Effector CD4-positive, alpha-beta T cell (primary cell): ENCODE measurements at places on chromosomes 2 and 18.

GRCh38 chr2:233439191-233439590, 84.9 kb downstream of the DGKD start:
- DNase-seq = no peak

DNA sequence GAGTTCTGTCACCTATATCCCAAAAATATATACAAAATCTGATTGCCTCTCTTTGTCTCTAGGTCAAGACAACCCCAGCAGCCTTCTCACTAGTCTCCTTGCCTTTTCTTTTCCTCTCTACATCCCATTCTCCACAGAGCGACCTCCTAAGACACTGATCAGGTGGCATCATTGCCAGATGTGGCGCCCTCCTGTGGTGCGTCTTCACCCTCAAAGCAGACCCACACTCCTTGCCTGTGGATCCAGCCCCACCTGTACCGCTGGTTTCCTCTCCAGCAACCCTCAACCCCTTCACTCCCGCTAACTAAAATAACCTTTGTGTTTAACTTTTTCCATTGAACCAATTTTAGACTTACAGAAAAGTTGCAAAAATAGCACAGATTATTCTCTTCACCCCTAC, 273.3 kb downstream of the GLI2 start:
- no peak for DNase-seq

- DNase-seq = no peak
These were observed 60.1 kb downstream of the NEDD4L start for GRCh38 chr18:58104096-58104495.

DNA sequence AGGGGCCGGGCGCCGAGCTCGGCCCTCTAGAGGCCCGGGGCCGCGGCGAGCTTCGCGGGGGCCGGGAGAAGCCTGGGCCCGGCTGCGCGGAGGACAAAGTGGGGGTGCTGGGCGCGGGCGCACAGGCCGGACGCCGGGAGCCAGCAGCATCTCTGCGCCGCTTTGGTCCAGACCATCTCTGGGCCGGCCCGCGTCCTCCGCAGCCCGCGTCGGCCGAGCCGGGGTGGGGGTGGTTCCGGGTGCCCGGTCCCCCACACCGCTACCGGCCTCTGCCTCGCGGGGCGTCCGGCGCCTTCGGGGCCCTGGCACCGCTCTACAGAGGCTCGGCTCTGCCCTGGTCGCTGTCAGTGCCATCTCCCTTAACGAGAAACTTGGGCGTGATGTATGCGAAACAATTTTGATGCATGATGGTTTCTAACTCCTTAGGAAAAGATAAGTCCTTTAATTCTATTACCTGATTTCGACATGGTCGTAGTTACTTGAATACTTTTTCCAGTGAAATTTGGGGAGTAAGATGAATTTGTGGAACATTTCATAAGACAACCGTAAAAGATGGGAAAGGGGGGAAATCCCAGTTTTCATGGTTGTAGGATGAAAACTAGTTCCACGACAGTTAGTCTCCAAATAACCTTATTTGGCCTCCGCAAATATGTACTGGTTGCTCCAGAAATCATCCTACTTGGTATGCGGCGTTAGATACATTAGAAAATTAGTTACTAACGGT, 562 bp downstream of the TWSG1 start:
- peak; percentile 11 for DNase-seq

DNA sequence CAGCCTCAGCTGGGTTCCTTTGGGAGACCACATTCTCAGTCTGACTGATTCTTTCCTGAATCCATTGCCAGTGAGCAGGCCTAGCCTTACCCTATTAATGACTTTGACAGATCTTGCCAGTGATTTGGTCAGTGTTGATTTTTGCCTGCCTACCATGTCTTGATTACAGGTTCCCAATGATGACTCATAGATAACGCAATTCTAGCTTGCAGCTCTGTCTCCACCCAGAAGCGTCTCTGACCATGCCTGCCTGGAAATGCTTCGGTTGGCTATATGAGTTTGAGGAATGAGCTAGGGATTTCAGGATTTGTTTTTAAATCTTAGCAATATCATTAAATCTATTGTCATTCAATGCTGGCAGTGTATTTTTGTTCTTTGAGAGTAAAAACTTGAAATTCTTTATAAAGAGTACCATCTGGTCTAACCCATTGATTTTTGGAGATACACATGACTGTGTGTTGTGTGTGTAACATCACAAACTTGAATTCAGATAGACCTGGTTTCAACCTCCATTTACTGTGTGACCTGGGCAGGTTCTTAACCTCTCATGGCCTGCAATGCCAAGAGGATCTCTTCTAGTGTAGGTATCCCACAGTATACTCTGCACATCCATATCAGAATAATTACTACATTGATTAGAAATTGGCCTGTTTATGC, 57.0 kb downstream of the CCDC150 start:
- no peak for DNase-seq

GRCh38 chr2:169160926-169161481, 91.6 kb downstream of the DHRS9 start:
- no peak for DNase-seq

DNA sequence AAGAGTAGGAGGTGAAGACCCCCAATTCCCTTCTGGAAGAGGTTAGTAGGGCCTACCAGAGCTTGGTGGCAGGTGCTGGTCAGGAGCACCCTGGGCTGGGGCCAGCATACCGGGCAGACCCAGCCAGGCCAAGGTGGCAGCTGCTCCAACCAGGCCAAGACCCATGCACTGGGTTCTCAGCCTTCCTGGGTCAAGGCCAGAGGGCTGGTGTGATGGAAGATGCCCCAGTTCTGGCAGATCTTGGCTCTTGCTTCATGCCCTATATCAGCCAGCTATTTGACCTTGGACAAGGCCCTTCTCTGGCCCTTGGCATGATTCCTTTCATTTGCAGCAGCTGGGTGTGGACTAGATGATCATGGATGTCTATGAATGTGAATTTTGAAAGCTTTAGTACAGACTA, 57.7 kb downstream of the PRKCE start:
- no peak for DNase-seq

GRCh38 chr18:37428288-37428974, 137.2 kb downstream of the CELF4 start:
- no peak for DNase-seq

DNA sequence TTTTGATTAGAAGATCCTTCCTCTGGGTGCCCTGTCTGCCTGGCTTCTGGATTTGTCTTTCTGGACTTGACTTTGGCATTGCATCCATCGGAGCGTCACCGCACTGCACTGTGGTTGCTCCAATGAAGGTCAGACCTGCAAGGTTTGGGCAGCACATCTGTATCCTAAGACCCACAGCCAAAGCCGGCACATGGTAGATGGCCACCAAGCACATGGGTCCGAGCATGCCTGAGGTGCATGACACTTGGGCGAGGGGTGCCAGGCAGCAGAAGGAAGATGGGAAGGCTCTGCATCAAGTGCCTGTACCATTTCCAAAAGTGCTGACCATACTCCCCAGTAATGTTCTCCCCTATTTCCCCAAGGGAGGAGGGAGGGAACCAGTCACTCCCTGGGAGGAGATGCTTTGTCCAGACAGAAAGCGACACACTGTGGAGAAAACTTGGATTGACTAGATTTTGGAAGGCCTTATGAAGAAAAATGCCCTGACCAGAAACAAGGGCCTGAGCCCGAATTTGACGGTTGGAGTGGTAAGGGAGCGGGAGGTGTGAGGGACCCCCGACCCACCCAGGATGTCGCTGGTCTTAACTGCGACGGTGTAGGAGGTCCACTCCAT, 149.9 kb downstream of the LOXHD1 start:
- DNase-seq = no peak

DNA sequence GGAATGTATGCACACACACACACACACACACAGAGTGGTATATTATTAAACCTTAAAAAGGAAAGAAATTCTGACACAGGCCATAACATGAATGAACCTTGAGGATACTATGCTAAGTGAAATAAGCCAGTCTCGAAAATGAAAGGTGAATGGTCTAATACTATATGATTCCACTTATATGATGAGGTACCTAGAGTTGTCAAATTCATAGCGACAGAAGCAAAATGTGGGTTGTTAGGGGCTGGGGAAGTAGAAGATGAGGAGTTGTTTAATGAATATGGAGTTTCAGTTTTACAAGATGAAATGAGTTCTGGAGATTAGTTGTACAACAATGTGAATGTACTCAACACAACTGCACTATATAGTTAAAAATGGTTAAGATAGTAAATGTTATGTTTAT, 118.1 kb downstream of the ABCA12 start:
- no peak for DNase-seq

- no peak for DNase-seq
These were observed 211.1 kb downstream of the ALPK2 start for GRCh38 chr18:58417752-58418151.

- DNase-seq = no peak
These were observed 228.4 kb upstream of the SLC39A10 start for GRCh38 chr2:195428673-195429072.

DNA sequence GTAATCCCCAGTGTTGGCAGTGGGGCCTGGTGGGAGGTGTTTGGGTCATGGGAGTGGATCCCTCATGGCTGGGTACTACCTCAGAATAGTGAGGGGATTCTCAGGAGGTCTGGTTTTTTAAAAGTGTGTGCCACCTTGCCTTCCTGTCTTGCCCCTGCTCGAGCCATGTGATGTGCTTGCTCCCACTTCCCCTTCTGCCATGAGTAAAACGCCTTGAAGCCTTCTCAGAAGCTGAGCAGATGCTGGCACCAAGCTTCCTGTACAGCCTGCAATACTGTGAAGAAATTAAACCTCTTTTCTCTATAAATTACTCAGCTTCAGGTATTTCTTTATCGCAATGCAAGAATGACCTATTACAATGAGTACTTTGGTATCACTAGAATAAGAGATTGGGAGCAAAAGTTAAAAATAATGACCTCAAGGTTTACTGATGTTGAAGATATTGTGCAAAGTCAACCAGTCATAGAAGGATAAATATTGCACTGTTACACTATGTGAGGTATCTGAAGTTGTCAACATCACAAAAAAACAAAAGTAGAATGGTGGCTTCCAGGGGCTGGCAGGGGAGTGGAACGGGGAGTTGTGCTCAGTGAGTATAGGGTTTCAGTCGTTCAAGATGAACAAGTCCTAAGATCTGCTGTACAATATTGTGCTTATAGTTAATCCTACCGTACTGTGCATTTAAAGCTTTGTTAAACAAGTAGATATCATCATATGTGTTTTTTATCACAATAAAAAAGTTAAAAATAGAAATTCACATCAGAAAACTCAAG, 938.3 kb upstream of the CNTNAP5 start:
- no peak for DNase-seq

GRCh38 chr2:137747509-137747908, 216.8 kb upstream of the HNMT start:
- no peak for DNase-seq

DNA sequence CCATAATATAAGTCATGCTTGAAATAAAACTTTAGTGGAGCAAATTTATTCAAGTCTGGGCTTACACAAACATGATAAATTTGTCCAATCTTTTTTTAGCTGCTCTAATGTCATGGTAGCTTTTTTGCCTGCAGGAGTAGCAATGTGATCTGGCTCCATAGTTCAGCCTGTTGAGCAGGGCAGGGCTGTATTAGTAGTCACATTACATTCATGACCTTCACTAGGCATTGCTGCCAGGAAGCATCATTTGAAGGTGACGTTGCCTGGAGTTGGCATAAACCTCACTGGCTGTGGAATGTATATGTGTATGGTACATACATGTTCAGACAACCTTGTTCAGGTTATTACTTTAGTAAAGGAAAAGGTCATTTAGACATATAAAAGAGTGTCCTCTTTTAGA, 76.6 kb downstream of the CCDC85A start:
- no peak for DNase-seq

- DNase-seq = no peak
These were observed 13.9 kb downstream of the MAL start for GRCh38 chr2:95039363-95039762.

DNA sequence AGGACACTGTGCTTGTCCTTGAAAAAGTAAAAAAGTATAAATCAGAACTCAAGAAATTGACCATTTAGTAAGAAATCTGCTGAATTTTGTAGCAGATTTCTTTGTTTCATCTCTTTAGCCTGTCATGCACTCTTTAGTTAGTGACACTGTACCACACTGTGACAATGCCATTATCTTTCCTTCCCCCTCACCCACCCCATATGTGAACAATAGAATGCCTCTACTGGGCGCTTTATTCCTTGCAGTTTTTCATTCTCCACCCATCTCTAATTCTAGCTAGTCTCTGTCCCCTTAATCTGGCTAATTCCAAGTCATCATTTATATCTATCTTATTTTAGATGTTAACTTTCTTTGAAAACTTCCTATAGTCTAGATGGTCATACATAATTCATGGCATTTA, 241.0 kb downstream of the LRP1B start:
- DNase-seq = no peak

DNA sequence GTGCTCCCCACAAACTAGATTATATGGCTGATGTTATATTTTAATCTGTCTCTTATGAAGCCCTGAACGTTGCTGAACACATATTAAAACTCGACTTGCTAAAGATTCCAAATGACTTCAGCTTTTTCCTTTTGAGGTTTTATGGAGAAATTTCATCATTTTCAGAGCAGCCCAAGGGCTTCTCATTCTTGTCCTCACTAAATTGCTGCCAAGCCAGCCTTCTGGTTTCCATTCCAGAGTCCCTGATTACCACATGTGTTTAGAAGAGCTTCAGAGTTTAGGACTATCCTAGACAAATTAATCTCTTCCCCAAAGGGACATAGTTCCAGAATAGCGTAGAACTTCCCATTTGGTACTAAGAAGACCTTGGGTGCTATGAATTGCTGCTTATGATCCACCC, 77.8 kb upstream of the CCDC195 start:
- no peak for DNase-seq

GRCh38 chr2:42622943-42623676, 54.7 kb downstream of the MTA3 start:
- no peak for DNase-seq

GRCh38 chr2:69997015-69997830, 35.8 kb upstream of the ASPRV1 start:
- DNase-seq = no peak

- DNase-seq = peak; percentile 55
These were observed 38.8 kb upstream of the BMP10 start for GRCh38 chr2:68909793-68910674.

DNA sequence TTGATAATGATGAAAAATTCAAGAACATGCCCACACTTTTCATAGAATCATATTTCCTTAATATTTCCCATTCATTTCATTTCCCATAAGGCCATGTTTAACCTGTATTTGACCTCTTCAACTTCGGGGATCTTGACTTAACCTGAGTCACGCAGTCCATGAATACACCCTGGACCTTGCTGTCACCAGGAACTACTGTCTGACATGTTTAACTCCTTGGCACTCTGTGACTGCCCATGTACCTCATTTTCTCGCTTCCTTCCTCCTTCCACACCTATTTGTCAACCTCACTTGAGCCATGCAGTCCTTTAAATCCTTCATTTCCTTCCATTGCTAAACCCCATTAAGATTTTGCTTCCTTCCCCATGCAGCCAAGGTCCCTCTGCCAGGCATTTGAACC, 16.3 kb downstream of the ABCB11 start:
- no peak for DNase-seq
